ENCODE measurements at places on chromosomes 11 and 22. TPM values are rescaled to one million over a fixed set of nuclear protein-coding genes. Genes with fewer than 3 reads are reported as not detected.

- H3K4me1 ChIP-seq: no peaks in the 10 kb centered on the region
- H3K27ac ChIP-seq: no peak overlapping the region
- no peaks in the 10 kb centered on the region for H3K36me3 ChIP-seq
- DNase-seq: no peak
- H3K27me3 ChIP-seq: no peaks in the 10 kb centered on the region
These were observed 73.3 kb downstream of the PRSS23 start for GRCh38 chr11:86873573-86874083.

PLAAT4 gene
- 150 TPM for total RNA-seq

DNA sequence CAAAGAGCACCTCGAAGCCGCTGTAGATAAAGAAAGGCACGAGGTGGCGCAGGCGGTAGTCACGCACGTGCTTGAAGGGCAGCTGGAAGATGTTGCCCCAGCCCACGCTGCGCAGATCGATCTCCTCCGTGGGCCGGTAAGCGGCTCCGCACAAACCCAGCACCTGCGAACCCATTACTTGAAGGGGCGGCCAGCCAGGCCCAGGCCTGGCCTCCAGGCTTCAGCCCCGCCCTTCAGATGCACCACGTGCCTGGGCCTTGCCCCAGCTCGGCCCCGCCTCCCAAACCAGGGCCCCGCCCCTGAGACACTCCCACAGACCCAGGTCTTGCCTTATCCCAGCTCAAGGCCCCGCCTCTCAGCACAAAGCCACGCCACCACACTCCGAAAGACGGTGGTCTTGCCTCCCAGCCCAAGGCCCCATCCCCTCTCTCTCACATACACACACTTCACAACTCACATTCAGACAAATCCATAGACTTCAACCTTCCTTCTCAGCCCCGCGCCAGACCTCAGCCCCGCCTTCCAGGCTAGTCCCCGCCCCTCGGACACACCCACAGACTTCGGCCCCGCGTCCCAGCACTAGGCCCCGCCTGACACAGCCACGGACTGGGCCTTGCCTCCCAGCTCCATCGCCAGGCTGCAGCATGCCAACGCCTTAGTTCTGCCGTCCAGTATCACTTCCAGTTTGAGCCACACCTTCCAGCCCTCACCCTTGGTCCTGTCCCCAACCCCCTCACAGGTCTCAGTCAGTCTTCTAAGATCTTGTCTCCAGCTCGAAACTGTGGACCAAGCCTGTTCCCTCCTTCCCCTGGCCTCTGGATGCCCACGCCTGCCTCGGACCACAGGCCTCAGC, 7.0 kb downstream of the UNC93B1 start:
- peaks cover 16% of the 10 kb centered on the region for H3K4me1 ChIP-seq
- peak; percentile 87 for DNase-seq
- no peak overlapping the region for H3K4me3 ChIP-seq
- no peaks in the 10 kb centered on the region for H3K27me3 ChIP-seq

DNA sequence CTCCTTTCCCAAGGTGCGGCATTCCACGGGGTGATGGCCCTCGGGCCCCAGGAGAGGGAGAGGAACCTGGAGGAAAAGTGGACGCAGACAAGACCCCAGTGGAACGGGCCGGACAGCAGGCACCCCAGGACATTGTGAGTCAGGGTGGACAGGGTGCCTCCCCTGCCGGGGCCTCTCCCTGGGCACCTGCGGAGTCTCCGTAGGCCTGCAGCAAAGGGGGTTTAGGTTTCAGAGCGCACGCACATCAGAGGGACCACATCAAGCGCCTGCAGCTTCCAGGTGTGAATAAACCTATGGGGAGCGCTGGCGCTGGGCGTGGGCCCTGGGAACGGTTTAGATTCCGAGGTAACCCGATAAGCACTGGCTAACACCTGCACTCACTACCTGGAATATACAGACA, 22.7 kb upstream of the FGF19 start:
- no peaks in the 10 kb centered on the region for H3K4me1 ChIP-seq
- no peak overlapping the region for H3K27ac ChIP-seq
- H3K4me3 ChIP-seq: no peak overlapping the region
- no peak for DNase-seq

LRP4 gene
- 6.6 TPM for total RNA-seq

ZNF214 gene
- total RNA-seq: 3.3 TPM

CNGA4 gene
- total RNA-seq: 3.8 TPM

DNA sequence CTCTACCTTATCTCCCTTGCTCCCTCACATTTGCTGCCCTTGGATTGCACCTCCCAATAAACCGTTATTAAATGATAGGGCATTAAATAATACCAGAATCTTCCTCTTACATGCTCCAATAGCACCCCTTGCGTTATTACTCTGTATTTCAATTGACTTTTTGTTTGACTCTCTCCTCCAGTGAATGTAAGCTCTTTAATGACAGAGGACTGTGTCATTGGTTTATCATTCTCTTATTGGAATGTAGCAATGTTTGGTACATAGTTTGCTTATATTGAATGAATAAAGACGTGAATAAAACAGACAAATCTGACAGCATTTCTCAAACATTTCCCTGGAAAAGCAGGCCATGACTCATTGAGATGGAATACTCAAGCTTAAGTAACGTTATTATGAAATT, 8.7 kb upstream of the MPEG1 start:
- peaks cover 47% of the 10 kb centered on the region for H3K4me1 ChIP-seq
- no peak for DNase-seq
- H3K4me3 ChIP-seq: no peak overlapping the region

DNA sequence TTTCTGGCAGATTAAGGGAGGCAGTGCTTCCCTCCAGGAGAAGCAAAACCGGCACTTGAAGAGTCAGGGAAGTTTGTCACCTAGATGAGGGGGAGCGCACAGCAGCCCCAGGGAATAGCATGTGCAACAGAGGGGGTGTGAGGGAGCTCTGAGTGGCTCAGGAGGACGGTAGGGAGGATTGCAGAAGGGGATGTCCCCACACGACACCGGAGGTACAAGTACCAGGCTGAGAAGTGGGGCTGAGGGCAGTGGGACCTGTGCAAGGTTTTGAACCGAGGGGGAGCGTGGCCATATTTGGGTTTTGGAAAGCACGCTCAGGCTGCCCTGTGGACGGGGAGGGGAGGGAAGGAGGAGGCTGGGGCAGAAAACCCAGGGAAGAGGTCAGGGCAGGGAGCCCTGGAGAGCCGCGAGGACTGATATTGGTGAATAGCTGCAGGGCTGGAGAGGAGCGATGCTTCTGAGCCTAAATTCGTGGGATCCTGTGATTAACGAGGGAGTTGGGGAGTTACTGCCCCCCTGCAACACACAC, 17.9 kb upstream of the TMPRSS6 start:
- DNase-seq: no peak
- no peak overlapping the region for H3K4me3 ChIP-seq
- H3K4me1 ChIP-seq: no peaks in the 10 kb centered on the region
- H3K27ac ChIP-seq: no peak overlapping the region
- H3K36me3 ChIP-seq: no peaks in the 10 kb centered on the region
- H3K27me3 ChIP-seq: peaks cover 11% of the 10 kb centered on the region

DNA sequence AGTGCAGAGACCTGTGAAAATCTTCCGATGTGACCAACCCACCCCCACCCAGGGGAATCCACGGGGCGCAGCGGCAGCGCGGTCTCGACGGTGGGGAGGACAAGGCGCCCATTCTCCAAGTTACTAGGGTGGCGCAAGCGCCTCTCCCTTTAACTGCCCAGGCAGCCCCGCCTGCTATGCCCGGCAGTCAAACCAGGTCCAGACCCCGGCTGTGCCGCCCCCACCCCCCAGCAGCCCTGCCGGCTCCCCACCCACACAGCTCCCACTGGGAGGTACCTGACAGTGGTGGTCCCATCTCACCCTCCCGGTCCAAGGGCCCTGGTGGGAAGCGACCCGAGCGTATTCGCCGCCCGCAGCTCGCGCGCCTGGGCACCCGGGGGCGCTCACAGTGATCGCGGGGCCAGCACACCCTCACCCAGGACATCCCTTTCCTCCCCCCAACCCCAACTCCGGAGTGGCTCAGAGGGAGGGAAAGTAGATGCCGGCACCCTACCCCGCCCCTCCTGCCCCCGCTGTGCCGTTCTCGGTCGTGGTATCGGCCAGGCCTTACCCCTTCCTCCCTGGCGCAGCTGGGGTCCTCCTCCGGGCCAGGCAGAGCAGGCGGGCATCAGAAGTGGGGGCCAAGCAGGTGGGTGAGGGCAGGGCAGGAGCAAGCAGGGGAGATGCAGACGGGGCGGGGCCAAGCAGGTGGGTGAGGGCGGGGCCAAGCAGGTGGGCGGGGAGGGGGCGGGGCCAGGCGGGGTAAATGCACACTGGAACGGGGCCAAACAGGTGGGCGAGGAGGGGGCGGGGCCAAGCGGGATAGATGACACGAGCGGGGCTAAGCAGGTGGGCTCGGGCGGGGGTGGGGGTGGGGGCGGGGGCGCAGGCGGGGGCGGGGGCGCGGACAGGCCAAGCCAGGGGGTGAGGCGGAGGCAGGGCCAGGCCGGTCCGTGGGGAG, at the start of gene TRPM5:
Gene TRPM5 (minus strand): TSS at position 634 of the 940 bp plus-strand sequence. CDS start 21,478 bp downstream, outside the sequence.
- no peaks in the 10 kb centered on the region for H3K36me3 ChIP-seq
- DNase-seq: peak; percentile 62
- peak within 1 kb of the TSS; percentile 61 for H3K4me3 ChIP-seq
- peaks cover 35% of the 10 kb centered on the region for H3K4me1 ChIP-seq
- peak within 1 kb of the TSS; percentile 62 for H3K27ac ChIP-seq

TSSK2 gene
- total RNA-seq: not detected

- H3K36me3 ChIP-seq: peaks cover 80% of the 10 kb centered on the region
- H3K27me3 ChIP-seq: no peaks in the 10 kb centered on the region
These were observed 14.6 kb downstream of the ACAT1 start for GRCh38 chr11:108135845-108136544.

SLC22A6 gene
- total RNA-seq: not detected

SLC17A6 gene
- total RNA-seq: not detected

DNA sequence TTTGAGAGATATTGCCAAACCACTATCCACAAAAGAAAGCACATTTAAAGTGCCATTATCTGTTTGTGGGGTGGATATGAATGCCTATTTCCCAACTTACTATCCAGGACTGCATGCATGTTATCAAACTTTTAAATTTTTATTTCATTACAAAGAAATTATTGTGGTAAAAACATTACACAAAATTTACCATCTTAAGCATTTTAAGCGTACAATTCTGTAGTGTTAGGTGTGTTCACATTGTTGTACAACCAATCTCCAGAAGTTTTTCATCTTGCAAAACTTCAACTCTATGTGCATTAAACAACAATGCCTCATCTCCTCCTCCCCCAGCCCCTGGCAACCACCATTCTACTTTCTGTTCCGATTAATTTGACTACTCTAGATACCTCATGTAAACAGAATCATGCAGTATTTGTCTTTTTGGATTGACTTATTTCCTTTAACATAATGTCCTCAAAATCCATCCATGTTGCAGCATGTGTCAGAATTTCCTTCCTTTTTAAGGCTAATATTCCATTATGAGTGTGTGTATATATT, 17.6 kb upstream of the CD44 start:
- no peaks in the 10 kb centered on the region for H3K4me1 ChIP-seq
- no peak for DNase-seq
- no peaks in the 10 kb centered on the region for H3K27me3 ChIP-seq
- no peaks in the 10 kb centered on the region for H3K36me3 ChIP-seq

GRCh38 chr11:15146271-15147003, 31.7 kb downstream of the INSC start:
- H3K4me3 ChIP-seq: no peak overlapping the region
- H3K36me3 ChIP-seq: no peaks in the 10 kb centered on the region
- H3K4me1 ChIP-seq: no peaks in the 10 kb centered on the region
- H3K27ac ChIP-seq: no peak overlapping the region

GRCh38 chr11:41845066-41845465, 385.6 kb upstream of the LRRC4C start:
- H3K36me3 ChIP-seq: no peaks in the 10 kb centered on the region
- H3K27me3 ChIP-seq: no peaks in the 10 kb centered on the region
- no peak for DNase-seq
- no peak overlapping the region for H3K4me3 ChIP-seq
- no peak overlapping the region for H3K27ac ChIP-seq
- no peaks in the 10 kb centered on the region for H3K4me1 ChIP-seq

TRPT1 gene
- 27.8 TPM for total RNA-seq

CECR2 gene
- total RNA-seq: 10.9 TPM

DNA sequence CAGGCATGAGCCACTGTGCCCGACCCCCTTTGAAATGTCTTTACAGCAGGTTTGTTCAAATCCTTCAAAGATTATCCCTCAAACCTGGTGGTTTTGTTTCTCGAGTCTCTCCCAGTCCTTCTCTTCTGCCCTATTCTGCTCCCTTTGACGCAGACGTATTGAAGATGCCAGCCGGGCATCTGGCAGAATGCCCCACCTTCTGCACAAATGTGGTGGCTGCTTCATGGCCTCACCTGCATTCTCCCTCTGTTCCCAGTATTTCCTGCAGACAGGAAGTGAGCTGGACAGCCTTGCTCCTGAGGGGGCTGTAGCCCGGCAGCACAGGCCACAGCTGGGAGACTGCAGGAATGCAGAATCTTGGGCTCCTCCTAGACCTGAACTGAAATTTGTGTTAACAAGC, 4.8 kb upstream of the NAP1L4 start:
- H3K4me1 ChIP-seq: peaks cover 6% of the 10 kb centered on the region
- peaks cover 27% of the 10 kb centered on the region for H3K36me3 ChIP-seq
- no peak for DNase-seq
- no peaks in the 10 kb centered on the region for H3K27me3 ChIP-seq
- H3K27ac ChIP-seq: no peak overlapping the region

SLC25A45 gene
- 13.0 TPM for total RNA-seq

- no peaks in the 10 kb centered on the region for H3K27me3 ChIP-seq
- H3K36me3 ChIP-seq: no peaks in the 10 kb centered on the region
- no peak overlapping the region for H3K4me3 ChIP-seq
- H3K4me1 ChIP-seq: peaks cover 10% of the 10 kb centered on the region
These were observed 3.8 kb downstream of the TMPRSS13 start for GRCh38 chr11:117925198-117925925.

GRCh38 chr22:39149915-39150847, 2.3 kb downstream of the CBX7 start:
- no peaks in the 10 kb centered on the region for H3K27me3 ChIP-seq
- H3K27ac ChIP-seq: no peak overlapping the region
- H3K36me3 ChIP-seq: peaks cover 14% of the 10 kb centered on the region
- DNase-seq: no peak
- peaks cover 63% of the 10 kb centered on the region for H3K4me1 ChIP-seq

GRCh38 chr22:39915295-39915726, 14.4 kb downstream of the GRAP2 start:
- no peak overlapping the region for H3K4me3 ChIP-seq
- H3K4me1 ChIP-seq: peaks cover 23% of the 10 kb centered on the region
- no peaks in the 10 kb centered on the region for H3K36me3 ChIP-seq
- no peak for DNase-seq
- H3K27me3 ChIP-seq: peaks cover 65% of the 10 kb centered on the region
- H3K27ac ChIP-seq: no peak overlapping the region

GRCh38 chr11:35622070-35622469, 3.8 kb downstream of the FJX1 start:
- H3K27me3 ChIP-seq: peaks cover 29% of the 10 kb centered on the region
- H3K36me3 ChIP-seq: no peaks in the 10 kb centered on the region
- peaks cover 18% of the 10 kb centered on the region for H3K4me1 ChIP-seq
- H3K27ac ChIP-seq: no peak overlapping the region
- DNase-seq: no peak

DNA sequence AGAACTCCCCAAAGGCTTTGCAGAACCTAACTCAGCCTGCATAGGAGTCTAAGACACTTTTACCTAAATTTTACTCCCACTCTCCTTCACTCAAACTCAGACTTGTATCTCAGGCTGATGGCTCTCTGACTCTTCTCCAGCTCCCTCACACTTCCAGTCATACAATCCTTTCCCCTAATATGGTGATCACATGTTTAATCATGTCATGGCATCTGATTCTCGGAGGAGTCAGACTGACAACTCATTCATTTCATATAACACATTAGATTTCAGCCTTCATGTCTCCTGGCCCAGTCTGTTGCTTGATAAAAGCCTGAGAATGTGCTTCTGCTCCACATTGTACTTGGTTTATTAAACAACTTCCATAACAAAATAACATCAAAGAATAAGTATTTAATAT, 1503.9 kb upstream of the TENM4 start:
- H3K4me3 ChIP-seq: no peak overlapping the region
- no peaks in the 10 kb centered on the region for H3K27me3 ChIP-seq
- no peaks in the 10 kb centered on the region for H3K36me3 ChIP-seq
- no peak for DNase-seq
- H3K27ac ChIP-seq: no peak overlapping the region
